AG09309 (cell line): ENCODE measurements at places on chromosomes 3 and 15.

DNA sequence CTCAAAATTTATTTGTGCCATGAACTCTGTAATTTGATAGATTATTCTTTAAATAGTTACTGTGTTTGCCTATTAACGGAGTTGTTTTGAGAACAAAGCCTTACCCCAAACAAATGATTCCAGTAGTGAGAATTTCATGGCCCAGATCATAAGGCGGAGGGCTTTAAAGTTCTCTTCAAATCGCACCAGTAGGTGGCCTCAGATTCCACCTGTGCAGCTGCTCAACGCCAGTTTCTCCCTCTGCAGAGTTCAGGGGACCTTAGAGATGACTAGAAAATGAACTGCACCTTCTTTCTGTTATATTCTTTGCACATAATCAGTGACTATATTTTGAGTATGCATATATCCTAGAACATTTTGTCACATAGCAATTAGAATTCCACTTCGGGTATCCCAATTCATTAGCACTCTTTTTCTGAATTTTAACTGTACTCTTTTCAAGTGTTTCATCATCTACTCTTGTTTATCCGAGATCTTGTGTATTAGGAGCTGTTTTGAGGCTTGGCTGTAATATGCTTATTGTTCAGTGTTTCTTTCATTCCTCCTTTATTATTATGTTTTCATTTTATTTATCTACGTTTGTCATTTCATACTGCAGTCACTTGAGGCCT, 232.6 kb upstream of the CHRM5 start:
- DNase-seq = no peak

GRCh38 chr3:181943285-181943684, 231.6 kb downstream of the SOX2 start:
- DNase-seq = no peak

GRCh38 chr15:66698318-66698961, 3.6 kb upstream of the SMAD6 start:
- DNase-seq = no peak

GRCh38 chr3:119087799-119088198, 53.2 kb upstream of the IGSF11 start:
- no peak for DNase-seq

DNA sequence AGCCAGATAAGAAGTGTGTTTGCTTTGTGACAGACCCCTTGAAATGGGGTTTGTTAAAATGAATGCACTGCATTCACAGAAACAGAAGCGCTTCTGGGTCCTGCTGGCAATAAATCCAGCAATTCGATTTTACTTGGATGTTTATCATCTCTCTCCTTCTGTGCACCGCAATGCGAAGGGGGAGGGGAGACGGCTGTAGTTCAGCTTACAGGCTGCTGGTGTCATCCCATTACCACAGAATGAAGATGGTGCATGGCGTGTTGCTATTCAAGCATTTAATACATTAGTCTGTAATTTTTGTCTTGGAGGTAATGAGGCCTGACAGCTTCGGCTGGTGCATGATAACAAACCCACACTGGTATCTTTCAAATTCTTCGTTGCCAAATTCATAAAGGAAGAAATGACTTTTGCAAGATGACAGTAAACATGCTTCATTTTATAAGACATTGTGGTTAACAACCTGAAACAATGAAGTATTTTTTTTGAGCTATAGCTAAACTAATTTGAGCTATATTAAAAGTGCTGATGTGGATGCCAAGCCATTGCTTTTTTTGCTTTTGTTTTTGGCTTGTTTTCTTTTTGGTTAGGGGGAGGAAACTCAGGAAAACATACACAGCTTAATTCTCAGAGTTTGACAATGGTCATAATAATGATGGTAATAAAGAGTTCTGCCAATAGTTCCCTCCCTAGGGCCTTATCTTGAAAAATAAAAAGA, 418.3 kb downstream of the OTOL1 start:
- DNase-seq = no peak

DNA sequence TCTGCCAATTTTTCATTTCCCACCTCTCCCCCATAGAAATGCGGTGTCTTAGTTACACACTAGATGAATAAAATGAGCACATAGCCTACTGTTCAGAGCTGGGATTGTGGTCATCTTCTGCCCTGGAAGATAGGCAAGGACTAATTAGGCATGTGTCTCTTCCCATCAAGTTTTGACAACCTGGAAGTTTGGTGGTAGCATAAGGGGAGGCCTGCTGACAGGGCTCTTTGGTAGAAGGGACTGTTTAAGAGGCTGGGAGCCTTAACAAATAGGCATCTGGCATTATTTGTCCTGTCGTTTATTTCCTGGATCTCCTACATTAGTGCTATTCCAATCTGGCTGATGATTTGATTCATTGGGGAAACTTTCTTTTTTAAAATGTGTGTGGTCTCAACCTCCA, 512.3 kb downstream of the ZNF385D start:
- DNase-seq = no peak
